ENCODE measurements at places on chromosomes 5 and 9.

DNA sequence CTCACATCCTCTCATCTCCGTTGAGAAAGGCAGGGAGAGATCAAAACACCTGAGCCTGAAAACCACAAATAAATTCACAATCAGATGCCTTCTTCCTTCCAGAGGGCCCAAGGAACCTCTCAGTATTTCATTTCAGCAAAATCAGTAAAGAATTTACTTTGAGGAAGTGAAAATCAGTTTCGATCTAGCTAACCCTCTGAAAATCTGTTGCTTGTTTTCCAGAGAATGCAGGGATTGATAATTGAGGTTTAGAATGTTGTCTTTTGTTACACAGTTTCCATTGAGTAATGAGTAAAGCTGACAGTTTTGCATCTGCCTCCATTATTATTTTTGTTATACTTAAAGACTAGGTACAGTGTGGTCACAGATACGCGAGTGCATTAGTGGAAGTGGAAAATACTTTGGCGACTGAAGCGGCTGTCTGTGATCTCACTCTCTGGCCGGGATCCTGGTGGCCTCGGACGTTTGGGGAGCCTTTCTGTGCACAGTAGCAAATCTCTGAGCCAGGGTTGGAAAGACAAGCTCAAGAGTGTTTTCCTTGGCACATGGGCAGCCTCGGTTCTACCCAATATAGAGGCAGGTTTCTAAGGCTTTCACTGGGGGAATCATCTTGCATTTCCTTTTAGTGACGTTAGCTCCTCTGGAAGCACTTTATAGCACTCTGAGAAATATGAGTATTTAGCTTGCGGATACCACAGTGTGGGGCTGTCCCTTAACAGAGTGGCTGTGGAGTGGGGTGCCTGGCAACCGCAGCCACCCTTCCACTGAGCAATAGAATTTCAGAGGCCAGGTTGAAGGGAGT, 32.2 kb upstream of the ANGPTL2 start:
- DNase-seq, result peak; percentile 77

- peak; percentile 8 for DNase-seq
Observed at GRCh38 chr9:20611691-20612287, 10.5 kb downstream of the MLLT3 start.

DNA sequence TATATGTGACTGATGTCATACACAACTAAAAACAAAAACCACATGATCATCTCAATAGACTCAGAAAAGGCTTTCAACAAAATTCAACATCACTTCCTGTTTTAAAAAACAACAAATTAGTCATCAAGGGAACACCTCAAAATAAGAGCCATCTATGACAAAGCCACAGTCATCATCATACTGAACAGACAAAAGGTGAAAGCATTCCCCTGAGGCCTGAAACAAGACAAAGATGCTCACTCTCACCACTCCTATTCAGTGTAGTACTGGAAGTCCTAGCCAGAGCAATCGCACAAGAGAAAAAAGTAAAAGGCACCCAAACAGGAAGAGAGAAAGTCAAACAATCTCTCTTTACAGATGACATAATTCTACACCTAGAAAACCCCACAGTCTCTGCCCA, 893.5 kb upstream of the EDIL3 start:
- no peak for DNase-seq

DNA sequence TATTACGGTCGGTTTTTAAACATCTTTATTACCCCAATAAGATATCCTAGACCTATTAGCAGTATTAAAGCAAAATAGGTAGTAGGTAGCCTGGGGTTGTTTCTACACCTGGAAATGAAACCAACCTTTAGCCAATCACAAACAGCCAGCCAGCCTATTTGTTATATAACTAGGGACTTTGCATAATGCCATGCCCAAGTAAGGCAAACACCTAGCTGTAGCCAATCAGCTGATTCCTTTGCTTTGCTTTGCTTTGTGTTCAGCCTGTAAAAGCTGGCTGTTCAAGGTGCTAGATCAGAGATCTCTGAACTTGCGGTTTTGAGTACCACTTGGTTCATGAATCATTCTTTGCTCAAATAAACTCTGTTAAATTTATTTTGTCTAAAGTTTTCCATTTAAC, 46.5 kb upstream of the SETD9 start:
- DNase-seq, result no peak

DNA sequence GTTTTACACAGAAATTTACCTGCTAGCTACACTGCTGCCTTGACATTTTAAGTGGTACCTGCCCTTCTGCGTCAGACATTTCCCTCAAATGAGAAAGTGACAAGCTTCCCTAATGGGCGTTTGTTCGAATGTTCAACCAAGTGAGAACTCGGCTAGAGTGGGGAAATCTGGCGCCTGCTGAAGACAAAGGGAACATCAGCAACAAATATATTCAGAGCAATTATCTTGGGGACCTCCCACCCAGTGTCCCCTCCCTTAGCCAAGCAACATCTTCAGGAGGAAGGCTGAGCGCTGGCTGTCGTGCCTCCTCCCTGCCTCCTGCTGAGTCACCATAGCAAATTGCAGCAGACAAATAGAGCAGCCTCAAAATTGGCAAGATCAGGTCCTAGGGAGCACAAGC, 57.1 kb downstream of the MFAP3 start:
- no peak for DNase-seq

DNA sequence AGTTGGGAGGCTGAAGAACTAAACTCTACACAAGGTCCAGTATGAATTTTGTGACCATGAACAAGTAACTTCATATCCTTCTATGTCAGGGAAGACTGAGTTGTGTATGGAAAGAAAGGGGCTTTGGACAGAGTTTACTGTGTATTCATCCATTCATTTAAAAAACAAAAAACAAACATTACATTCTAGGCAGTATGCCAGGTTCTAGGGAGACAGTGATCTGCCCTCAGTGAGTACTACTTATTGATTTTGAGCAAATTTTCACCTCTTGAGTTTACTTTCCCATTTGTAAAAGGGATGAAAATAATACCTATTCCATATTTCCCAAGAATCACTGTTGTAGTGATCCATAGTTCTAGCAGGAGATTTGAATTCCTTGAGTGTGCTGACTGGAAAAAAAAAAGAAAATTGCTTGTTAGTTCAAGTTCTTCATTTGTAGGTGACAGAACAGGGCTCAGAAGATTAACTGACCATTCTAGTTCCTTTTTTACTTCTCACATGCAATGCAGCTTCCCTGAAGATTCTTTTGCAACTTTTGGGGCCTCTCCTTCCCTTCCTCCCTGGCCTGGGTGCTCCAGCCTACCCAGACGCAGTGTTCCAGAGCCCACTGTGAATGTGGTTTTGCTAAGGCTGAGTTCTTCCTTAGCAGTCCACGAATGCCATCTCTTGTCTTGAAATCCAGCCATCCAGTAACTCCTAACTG, 2.6 kb upstream of the GAPVD1 start:
- peak; percentile 96 for DNase-seq

GRCh38 chr5:42719034-42719433, 37.6 kb upstream of the CCDC152 start:
- DNase-seq, result no peak

- no peak for DNase-seq
Observed at GRCh38 chr5:11110128-11110527, 349.1 kb upstream of the DAP start.

- no peak for DNase-seq
Observed at GRCh38 chr5:94389515-94389899, 228.9 kb downstream of the KIAA0825 start.

DNA sequence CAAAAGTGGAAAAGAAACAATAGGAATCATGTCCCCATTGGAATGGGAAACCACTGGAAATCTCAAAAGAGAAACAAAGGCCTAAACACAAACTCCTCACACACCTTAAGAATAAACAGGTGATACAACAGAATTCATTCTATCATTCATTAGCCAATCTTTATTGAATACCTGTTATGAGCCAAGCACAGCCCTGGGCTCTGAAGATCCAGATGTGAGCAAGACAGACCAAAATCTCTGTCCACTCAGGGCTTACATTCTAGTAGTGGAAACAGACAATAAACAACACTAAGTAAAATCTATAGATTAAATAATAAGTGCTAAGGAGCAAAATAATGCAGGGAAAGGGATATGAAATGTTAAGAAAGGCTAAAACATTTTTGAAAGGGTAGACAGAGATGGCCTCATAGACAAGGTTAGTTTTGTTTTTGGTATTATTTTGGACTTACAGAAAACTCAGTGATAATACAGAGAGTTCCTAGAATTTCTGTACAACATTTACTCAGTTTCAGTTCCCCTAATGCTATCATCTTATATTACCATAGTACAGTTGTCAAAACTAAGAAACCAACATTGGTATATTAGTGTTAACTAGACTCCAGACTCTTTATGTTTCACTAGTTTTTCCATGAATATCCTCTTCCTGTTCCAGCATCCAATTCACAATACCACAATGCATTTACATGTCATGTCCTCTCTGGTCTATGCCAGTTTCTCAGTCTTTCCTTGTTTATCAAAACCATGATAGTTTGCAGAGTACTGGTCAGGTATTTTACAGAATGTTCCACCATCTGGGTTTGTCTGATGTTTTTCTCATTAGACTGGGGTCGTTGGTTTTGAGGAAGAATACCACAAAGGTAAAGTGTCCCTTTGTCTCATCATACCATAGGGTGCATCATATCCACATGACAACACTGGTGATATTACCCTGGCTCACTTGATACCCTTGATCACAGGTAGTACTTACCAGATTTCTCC, 103.7 kb downstream of the SIL1 start:
- DNase-seq, result peak; percentile 79

GRCh38 chr9:117374076-117374725, 40.7 kb downstream of the ASTN2 start:
- DNase-seq, result no peak

DNA sequence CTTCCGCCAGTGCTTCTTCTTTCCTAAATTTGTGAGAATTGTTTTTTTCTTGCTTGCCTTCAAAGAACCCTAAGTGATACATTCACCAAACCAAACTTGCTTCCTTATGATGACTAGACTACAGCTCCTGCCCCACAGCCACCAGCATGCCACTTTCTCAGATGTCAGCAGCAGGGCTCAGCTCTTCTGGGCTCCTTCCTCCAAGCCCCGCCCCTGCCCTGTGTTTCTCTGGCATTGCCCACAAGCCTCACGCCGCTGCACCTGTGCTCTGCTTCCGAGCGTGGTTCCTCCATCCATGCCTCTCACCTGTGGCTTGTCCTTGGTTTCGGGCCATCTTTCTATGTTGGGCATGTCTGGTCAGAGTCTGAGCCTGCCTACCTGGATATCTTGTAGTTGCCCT, 10.6 kb downstream of the UNC5A start:
- DNase-seq, result no peak

DNA sequence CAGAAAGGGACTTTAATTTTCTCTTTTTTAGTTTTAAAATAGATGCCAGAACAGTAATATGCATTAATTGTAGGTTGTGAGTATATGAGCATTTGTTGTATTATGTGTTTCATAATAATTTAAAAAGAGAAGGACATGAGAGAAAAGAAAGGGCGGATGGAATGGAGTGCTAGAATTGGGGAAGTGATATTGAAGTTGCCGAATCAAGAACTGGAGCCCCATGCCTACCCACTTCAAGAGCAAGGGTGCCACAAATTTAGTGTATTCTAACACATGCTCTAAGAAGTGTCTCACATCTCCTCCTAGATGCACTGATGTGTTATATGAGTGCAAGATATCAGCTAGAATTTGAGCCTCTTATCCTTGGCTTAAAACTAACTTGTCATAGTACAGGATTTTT, 43.6 kb upstream of the FYB1 start:
- DNase-seq, result peak; percentile 85

- no peak for DNase-seq
Observed at GRCh38 chr9:32500768-32501167, 25.2 kb downstream of the RIGI start.

DNA sequence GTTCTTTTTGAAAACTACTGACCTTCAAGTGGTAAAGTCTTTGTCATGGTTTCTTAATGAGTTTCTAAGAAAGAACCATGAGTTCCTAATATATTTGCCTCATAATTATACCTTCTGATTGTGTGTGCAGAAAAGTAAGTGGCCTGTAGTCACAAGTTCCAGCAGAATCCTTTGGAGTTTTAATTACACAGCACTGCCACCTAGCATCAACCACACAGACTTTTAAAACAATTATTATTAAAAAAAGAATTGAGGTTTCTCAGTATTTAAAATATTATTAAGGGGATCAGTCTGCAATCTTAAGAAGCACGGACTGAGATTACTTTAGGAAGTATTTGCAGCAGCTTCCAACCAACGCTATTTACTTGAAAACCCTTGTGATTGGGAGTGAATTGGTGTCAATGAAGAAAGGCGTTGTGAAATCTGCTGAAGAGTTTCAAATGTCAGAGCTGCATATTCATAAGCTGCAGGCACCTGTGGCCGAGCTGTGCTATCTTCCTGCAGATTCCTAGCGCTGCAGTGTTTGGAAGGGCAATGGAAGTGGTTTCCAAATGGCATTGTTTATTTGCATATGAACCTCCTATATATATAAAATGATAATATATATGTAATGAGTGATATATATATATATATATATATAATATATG, 1074.2 kb upstream of the WWC1 start:
- DNase-seq, result no peak

DNA sequence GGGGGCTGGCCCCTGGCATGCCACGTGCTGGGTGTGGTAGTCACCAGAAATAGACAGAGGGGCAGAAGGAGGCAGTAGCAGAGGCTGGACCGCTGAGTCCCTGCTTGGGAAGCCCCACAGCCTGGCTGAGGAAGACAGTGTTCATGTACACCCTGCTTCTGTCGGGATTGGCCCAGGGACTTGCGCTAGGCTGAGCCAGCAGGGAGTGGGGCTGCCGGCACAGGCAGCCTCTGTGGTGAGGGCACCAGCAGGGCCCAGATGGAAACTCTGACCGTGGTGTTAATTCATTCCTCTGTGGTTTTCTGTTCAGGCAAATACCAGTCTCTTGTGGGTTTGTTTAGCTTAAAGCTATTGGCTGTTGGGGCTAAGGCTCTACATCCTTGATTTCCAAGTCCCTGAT, 108.6 kb upstream of the RAD23B start:
- DNase-seq, result peak; percentile 65

GRCh38 chr5:36689225-36689624, 82.8 kb downstream of the SLC1A3 start:
- peak; percentile 43 for DNase-seq

DNA sequence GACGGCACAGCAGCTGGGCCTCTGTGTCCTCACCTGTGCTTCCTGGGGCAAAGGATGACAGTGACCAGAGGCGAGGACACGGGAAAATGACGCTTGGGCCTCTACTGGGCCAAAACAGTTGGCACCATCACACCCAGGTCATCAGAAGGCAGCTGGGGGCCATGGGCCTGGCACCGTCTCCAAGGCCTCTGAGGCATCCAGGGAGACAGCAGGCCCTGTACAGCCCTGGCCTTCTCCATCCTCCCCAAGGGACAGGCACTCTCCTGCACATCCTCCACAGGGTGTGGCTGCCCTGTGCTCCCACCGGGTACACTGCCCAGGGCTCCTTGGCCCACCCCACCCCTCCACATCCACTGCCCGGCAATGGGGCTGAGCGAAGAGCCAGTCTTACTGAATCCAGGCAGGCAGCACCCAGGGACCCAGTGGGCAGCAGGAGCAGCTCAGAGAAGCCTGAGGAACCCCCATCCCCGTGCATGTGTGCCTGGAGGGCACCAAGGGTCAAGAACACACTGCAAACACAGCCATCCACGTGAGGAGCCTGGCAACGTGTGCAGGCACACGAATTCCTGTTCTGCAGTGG, 4.0 kb downstream of the LPCAT1 start:
- DNase-seq, result no peak

- DNase-seq, result no peak
Observed at GRCh38 chr9:92479346-92479745, 3.0 kb downstream of the ASPN start.

Data from MV-4-11 (cell line).